Urinary bladder (tissue), 4 donors: ENCODE measurements at places on chromosomes 13 and 19. TPM values are rescaled to one million over a fixed set of nuclear protein-coding genes. Genes with fewer than 3 reads are reported as not detected.

GRCh38 chr19:22257381-22257780 is 28.9 kb upstream of the ZNF729 start:
- DNase-seq = no peak

DNA sequence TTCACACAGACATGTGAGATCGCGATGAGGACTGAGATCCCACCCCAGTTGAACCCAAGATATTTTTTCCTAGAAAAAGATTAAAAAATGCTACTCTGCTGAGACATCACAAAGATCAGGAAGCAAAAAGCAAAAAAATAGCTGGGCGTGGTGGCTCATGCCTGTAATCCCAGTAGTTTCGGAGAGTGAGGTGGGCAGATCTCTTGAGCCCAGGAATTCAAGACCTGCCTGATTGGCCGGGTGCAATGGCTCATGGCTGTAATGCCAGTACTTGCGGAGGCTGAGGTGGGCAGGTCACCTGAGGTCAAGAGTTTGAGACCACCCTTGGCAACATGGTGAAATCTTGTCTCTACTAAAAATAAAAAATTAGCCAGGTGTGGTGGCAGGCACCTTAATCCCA is 1.1 kb downstream of the FUT3 start:
- no peak for DNase-seq

DNA sequence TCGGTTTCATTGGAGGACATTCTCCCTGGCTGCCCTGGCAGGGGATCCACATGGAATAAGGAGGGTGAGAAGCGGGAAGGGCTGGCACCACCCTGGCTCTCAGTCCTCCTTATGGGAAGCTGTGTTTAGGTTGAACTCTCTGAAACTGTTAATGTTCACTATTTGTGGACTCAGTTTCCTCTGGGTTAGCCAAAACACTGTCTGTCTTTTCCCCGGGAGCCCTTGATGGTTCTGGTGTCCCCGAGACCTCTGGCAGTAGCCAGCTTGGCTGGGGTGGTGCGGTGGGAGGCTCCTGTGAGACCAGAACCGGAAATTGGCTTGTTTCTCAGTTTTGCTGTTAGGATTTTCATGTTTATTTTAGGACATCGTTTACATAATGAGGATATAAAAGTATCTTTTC is 48.3 kb upstream of the TEX29 start:
- no peak for DNase-seq

DNA sequence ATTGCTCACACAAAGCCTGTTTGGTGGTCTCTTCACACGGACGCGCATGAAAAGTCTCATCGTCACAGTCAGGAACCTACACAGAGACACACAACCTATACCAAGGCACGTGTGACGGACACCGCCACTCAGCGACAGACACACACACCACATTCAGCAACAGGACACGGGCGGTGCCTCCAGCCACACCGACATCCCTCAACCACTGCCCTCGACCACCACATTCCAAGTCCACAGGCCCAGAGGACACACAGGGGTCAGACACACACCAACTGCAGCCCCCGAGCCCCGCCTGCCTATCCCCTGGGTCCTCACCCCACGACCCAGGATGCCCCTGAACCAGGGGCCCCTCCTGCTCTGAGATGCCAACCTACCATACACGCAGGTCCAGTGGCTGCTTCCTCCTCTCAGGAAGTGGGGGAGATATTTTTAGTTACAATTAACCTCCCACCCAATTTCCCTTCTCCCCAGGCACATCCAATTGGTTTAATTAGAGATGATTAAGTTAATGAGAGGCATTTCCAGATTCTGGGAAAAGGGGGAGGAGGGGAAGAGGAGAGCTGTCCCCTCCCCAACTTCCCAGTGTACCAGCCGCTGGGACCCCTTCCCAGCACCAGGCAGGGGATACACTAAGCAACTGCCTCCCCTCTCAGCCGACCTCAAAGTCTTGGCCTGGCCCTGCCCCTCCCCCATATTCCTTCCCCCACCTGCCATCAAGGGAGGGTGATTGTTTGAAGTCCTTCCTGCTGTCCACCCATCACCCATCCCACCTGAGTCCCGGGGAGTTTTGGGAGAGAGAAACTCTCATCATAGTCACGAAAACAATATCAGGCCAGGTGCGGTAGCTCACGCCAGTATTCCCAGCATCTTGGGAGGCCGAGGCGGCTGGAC is 20.4 kb downstream of the MEIS3 start:
- no peak for DNase-seq

Gene ZNF442
- 3.8 TPM for polyA plus RNA-seq
